HFF-Myc (cell line): ENCODE measurements at places on chromosomes 2 and 18.

DNA sequence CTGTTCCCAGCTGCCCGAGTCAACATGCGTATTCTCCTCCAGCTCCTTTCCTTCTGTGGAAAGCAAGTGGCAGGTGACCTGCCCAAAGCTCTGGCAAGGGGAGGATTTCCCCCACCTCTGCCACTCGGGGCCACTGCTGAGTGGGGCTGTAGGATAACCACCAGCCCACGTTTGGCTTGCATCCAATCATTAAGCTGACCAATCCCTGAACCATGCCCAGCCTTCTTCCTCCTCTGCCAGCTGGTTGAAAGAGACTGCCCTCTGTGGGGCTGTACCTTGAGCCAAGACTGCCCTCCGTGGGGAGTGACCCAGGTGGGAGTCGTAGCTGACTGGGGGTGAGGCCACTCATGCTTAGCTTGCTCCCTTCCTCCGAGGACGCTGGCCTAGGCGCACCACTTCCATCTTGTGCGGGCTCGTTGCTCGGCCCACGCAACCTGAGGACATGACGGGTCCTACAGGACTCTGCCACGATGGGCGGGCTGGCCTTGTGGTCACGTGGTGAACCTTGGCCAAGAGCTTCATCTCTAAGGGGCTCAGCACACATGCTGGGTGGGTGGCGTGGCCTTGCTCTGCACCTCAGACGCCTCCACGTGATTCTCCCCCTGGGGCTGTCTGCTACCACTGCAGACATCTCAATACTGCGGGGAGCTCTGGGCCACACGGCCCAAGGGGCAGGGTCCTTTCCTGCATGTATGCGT lies 112.1 kb downstream of the NDUFA10 start:
- DNase-seq: no peak

DNA sequence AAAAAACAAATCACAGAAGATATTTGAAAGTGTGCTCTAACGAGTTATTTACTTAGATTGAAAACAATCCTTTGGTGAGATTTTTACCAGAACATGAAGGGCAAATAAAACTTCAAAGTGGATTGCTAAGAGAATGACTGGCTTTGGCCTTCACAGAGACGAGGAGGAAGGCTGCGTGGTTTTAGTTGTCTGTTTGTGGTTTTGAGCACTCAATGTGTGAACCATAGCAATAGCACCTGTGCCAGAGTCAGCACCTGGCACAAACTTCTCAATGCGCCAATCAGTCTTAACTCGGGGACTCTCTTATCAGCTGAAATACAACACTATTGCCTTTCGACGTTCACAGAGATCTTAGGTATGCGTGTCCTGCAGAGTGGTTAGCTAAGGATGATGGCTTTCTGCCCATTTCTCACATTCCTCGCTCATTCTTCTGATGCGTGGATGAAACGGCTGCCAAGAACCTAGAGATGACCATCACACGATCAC lies 70.0 kb downstream of the MBP start:
- no peak for DNase-seq

- no peak for DNase-seq
Observed at GRCh38 chr2:119650206-119650605, 28.8 kb upstream of the TMEM177 start.

- DNase-seq: peak; percentile 30
Observed at GRCh38 chr2:42035241-42035640, 12.6 kb upstream of the PKDCC start.

GRCh38 chr2:150255528-150255927 lies 231.9 kb downstream of the RND3 start:
- no peak for DNase-seq
